Type B pancreatic cell (in vitro differentiated cells): ENCODE measurements at places on chromosomes 6 and 20. TPM values are rescaled to one million over a fixed set of nuclear protein-coding genes. Genes with fewer than 3 reads are reported as not detected.

Gene TRPC4AP
- 102 TPM in 2 replicates for total RNA-seq

Gene HMGN3
- 163 and 261 TPM in 2 replicates for total RNA-seq

Gene PTK6
- total RNA-seq = 0.12 and 0.21 TPM in 2 replicates

Gene ABHD16B
- total RNA-seq = not detected in 2 replicates

DNA sequence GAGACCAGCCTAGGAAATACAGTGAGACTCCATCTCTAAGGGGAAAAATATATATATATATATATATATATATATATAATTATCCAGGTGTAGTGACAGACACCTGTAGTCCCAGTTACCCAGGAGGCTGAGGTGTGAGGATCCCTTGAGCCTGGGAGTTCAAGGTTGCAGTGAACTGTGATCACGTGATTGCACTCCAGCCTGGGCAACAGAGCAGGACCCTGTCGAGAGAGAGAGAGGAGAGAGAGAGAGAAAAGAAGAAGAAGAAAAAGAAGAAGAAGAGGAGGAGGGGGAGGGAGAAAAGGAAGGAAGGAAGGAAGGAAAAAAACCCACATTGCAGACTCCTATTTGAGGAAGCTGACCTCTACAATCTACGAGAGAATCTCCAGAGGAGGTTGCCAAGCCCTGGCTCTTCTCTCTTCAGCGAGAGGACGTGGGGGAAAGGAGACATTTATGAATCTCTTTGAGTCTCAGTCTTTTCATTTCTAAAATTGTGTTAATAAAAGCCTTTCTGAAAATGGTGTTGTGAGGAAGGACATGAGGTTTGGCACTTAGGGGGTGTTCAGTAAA, 49.7 kb downstream of the COL11A2 start:
- H3K27ac ChIP-seq = no peak overlapping the region
- H3K4me3 ChIP-seq = no peak overlapping the region
- no peaks in the 10 kb centered on the region for H3K36me3 ChIP-seq
- H3K4me1 ChIP-seq = no peaks in the 10 kb centered on the region

DNA sequence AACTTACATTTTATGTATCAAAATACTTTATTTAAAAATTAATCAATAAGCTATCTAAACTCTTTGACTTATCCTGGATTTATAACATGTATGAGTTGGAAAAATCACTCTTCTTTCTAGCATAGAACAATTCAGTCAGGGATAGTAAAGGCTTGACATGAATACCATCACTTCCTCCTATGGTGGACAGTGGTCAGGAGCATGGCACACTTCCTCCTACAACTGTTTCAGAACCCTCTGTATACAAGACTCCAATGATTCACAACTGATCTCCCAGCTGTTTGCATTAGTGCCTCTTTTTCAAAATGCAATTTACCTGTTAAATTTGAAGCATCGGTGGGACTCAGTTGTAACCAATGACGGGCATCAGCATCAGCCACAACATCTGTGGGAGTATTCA, 129.7 kb downstream of the RALGAPA2 start:
- no peak overlapping the region for H3K4me3 ChIP-seq
- peaks cover 29% of the 10 kb centered on the region for H3K36me3 ChIP-seq
- H3K27me3 ChIP-seq = no peaks in the 10 kb centered on the region

DNA sequence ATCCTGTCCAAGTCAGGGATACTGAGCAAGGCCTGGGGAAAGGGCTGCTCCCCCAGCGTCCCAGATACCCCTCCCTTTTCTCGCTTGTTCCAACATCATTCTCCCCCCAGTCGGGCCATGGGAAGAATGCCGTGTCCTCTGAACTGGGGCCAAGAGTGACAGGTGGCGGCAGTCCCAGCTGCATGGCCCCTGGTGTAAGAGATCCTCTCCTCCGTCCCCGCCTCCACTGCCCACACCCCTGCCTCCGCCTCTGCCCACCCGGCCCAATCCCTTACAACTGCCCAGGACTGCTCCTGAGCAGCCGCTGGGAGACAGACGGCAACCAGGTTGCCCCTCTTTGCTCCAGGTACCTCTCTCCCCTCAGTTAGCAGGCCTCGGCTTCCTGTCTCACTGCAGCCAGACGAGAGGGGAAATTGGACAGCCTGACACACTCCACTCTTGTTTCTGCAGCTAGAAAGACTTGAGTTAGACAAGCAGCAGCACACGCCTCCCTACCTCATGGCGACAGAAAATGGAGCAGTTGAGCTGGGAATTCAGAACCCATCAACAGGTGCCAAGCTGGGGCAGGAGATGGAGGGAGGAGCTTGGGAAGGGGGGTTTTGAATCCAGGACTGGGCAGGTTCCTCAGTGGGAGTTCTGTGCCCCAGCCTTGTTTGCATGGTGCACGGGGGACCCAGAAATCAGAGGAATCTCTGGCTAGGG, at the start of gene MYLK2:
TSS of gene MYLK2 (plus strand) at position 274 of the 702 bp plus-strand sequence. CDS start at position 499, 225 bp downstream.
- no peaks in the 10 kb centered on the region for H3K36me3 ChIP-seq
- no peak within 1 kb of the TSS for H3K27ac ChIP-seq
- DNase-seq = no peak
- H3K4me1 ChIP-seq = peaks cover 12% of the 10 kb centered on the region
- H3K4me3 ChIP-seq = no peak within 1 kb of the TSS

DNA sequence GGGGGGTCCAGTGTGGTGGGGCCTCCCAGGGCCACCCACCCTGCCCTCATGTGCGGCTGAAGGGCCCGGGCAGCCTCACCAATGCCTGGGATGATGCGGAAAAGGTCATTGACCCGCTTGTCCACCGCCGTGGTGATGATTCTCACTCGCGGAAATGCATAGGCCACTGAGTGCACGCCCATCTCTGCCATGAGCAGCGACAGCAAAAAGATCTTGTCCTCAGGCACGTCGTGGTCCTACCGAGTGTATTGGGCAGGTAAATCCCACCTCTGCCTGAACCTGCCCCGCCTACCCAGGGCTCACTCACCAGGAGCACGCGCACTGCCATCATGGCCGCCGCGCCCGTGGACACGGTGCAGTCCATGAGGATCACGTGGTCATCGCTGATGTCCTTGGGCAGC, 16.1 kb downstream of the UCKL1 start:
- no peaks in the 10 kb centered on the region for H3K27me3 ChIP-seq
- no peak overlapping the region for H3K27ac ChIP-seq
- H3K4me3 ChIP-seq = no peak overlapping the region
- H3K36me3 ChIP-seq = peaks cover 10% of the 10 kb centered on the region

DNA sequence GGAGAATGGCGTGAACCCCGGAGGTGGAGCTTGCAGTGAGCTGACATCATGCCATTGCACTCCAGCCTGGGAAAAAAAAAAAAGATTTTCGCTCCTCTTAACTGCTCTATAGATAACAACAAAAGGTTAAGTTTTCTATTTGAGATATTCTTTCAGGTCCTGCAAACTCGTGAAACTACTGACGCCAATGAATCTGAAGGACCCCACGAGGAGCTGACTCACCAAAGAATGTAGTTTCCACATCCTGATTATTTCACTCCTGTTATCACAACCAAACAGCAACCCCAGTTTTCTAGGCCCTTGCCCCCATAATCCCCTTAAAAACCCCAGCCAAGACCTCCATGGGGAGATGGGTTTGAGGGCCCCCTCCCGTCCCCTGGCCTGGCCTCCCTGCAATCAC, 58.7 kb downstream of the OTOR start:
- no peaks in the 10 kb centered on the region for H3K36me3 ChIP-seq
- H3K27ac ChIP-seq = no peak overlapping the region
- peaks cover 5% of the 10 kb centered on the region for H3K4me1 ChIP-seq
- no peak for DNase-seq

Gene METTL24
- 2.0 and 10.0 TPM in 2 replicates for total RNA-seq

- H3K36me3 ChIP-seq = no peaks in the 10 kb centered on the region
- no peak for DNase-seq
- no peak overlapping the region for H3K4me3 ChIP-seq
- H3K27ac ChIP-seq = no peak overlapping the region
Measured at GRCh38 chr6:6284221-6284966, 36.1 kb downstream of the F13A1 start.

Gene FAM110A
- 14.3 and 26.7 TPM in 2 replicates for total RNA-seq

- no peak overlapping the region for H3K27ac ChIP-seq
- peaks cover 13% of the 10 kb centered on the region for H3K36me3 ChIP-seq
- H3K27me3 ChIP-seq = no peaks in the 10 kb centered on the region
- DNase-seq = no peak
Measured at GRCh38 chr6:37485291-37485702, 14.4 kb downstream of the CCDC167 start.

Gene DNAJC5
- total RNA-seq = 44.1 and 51.9 TPM in 2 replicates

DNA sequence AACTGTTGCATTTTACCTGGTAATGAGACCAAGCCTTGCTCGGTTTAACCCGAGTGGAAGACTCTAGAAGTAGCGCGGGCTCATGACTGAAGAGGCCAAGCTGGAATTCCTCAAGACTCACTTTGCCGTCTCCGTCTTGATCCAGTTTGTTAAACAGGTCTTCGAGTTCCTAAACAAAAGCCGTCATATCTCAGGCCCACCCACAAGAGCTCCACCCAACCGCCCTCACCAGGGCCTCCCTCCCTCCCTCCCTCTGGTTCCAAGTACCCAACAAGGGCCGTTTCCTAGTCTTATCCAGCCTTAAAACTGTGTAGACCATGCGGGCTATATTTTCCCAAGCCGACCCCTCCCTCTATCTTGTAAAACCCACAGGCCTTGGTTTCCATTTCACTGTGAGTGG, 81.4 kb downstream of the NINL start:
- no peaks in the 10 kb centered on the region for H3K27me3 ChIP-seq
- H3K4me3 ChIP-seq = no peak overlapping the region
- peaks cover 3% of the 10 kb centered on the region for H3K4me1 ChIP-seq
- no peak overlapping the region for H3K27ac ChIP-seq
- no peak for DNase-seq

DNA sequence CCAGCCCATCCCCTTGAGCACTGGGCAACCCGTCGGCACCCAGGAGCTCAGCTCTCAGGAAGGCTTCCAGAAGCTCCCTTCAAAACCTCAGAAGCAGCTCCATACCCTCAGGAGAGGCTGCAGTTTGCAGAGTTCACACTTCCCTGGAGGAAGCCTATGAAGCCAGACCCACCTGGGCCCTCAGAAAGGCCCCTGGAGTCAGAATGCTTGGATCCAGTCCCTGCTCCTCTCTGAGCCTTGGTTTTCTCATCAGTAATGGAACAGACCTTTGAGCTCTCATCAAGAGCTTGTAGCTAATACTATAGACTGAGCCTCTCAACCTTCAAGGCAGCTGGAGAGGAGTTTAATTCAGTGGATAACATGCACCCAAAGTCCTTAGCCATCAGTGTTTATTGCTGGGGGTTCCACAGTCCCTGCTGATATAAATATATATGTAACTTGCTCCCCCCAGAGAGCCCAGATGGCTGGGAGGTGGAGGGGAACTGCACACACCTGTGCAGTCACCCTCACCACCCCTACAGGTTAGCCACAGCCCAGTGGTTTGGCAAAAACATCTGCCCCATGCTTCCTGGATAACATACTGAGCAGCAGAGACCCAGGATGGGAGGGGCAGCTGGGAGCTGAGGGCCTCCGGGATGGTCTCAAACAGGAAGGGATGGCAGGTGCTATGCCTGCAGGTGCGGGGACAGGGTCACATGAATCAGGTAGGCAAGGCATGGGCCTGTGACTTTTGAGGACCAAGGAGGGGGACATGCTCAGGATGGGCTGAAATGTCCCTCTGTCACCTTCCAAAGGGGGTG, 120.1 kb downstream of the SNX5 start:
- H3K36me3 ChIP-seq = no peaks in the 10 kb centered on the region
- H3K27me3 ChIP-seq = no peaks in the 10 kb centered on the region

DNA sequence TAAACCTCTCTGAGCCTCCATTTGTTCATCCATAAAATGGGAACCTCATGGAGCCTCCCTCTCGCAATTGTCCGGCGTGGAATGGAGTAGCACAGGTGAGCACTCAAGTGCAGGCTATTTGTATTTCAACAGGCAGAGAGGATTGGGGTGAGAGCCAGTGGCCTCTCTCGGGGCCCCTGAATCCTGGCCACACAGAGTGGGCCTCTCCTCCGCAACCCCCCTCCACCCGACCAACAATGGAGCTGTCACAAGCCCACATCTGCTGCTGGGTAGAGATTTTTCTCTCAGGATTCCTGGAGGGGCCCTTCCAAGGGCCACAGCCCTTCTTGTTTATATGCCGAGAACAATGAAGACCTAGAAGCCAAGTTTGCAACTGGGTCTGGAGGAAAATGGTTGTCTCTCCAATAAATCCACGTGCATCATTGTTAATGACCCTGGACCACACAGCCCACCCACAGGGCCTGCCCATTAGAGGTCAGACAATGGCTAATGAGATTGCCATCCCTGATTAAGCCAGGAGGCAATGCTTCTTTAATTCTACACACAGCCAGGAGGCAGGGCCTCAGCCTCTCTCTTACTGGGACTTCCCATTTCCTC, 233.0 kb downstream of the ANKRD60 start:
- H3K36me3 ChIP-seq = no peaks in the 10 kb centered on the region
- no peak for DNase-seq
- H3K4me1 ChIP-seq = peaks cover 9% of the 10 kb centered on the region
- no peak overlapping the region for H3K27ac ChIP-seq
- peaks cover 20% of the 10 kb centered on the region for H3K27me3 ChIP-seq

- peaks cover 10% of the 10 kb centered on the region for H3K36me3 ChIP-seq
- H3K27ac ChIP-seq = no peak overlapping the region
- peaks cover 15% of the 10 kb centered on the region for H3K27me3 ChIP-seq
- H3K4me1 ChIP-seq = no peaks in the 10 kb centered on the region
- H3K4me3 ChIP-seq = no peak overlapping the region
- no peak for DNase-seq
Measured at GRCh38 chr6:37655666-37656065, 42.0 kb downstream of the MDGA1 start.

- no peak for DNase-seq
- H3K27ac ChIP-seq = no peak overlapping the region
- H3K4me1 ChIP-seq = peaks cover 10% of the 10 kb centered on the region
- H3K36me3 ChIP-seq = peaks cover 2% of the 10 kb centered on the region
Measured at GRCh38 chr6:52409499-52409898, 10.6 kb upstream of the EFHC1 start.

Gene TBX18
- 8.2 and 9.4 TPM in 2 replicates for total RNA-seq

Gene SNAP91
- 3.0 and 3.4 TPM in 2 replicates for total RNA-seq

- peaks cover 24% of the 10 kb centered on the region for H3K36me3 ChIP-seq
- no peak overlapping the region for H3K4me3 ChIP-seq
- DNase-seq = no peak
- peaks cover 18% of the 10 kb centered on the region for H3K4me1 ChIP-seq
- H3K27ac ChIP-seq = no peak overlapping the region
- H3K27me3 ChIP-seq = no peaks in the 10 kb centered on the region
Measured at GRCh38 chr20:46356195-46357029, 48.1 kb upstream of the CDH22 start.

Gene PKHD1
- 0.52 and 0.75 TPM in 2 replicates for total RNA-seq

GRCh38 chr20:1939270-1939595, 44.0 kb downstream of the SIRPA start:
- no peak for DNase-seq
- no peak overlapping the region for H3K27ac ChIP-seq
- H3K36me3 ChIP-seq = no peaks in the 10 kb centered on the region

DNA sequence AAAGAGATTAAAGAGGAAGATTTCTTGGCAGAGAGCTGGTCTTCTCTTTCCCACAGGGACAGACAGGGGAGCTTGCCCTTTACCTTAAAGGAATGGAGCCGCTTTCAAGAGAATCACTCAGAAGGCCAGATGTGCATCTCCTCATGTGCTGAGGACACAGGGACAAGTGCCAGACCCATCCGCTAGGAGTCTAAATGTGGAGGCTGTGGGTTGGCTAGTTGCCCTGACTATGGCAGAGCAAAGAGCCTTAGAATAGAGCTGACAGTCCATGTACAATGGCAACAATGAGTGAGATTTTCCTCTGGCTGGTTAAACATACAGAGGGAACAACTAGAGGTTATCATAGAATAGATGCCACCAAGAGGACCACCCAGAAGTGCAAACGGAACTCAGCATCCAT, 7.3 kb upstream of the DOK5 start:
- no peaks in the 10 kb centered on the region for H3K36me3 ChIP-seq
- H3K27me3 ChIP-seq = peaks cover 13% of the 10 kb centered on the region
- no peak overlapping the region for H3K4me3 ChIP-seq
- DNase-seq = no peak

Gene BPIFB4
- not detected in 2 replicates for total RNA-seq

Gene EYA4
- 2.3 and 29.7 TPM in 2 replicates for total RNA-seq

Gene FAXC
- total RNA-seq = 11.3 and 12.5 TPM in 2 replicates
